GDM1 (cell line): ENCODE measurements at places on chromosomes 1 and 21.

DNA sequence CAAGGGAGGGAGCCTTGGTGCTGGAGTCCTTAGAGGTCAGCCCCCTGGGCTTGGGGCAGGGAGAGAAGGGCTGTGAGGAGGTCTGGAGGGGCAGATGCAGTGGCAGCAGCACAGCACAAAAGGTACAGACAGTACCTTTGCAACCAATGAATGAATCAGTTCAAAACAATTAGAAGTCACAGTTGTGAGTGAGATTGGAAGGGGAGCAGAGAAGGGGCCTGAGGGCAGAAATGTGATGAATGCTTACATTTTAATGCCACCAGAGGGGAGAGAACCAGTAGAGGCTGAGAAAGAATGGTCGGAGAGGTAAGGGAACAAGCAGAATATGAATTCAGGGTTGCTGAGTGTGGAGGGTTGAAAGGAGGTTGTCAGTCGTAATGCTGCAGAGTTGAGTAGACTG, 24.2 kb downstream of the CAMTA1 start:
- no peak for DNase-seq

- DNase-seq = no peak
These were observed 89.3 kb downstream of the CDC14A start for GRCh38 chr1:100441651-100442050.

GRCh38 chr1:11157394-11157793, 31.8 kb upstream of the ANGPTL7 start:
- DNase-seq = no peak

GRCh38 chr1:55204997-55205396, 10.2 kb downstream of the USP24 start:
- DNase-seq = no peak

- no peak for DNase-seq
These were observed 50.7 kb downstream of the MRPL37 start for GRCh38 chr1:54250670-54251069.

DNA sequence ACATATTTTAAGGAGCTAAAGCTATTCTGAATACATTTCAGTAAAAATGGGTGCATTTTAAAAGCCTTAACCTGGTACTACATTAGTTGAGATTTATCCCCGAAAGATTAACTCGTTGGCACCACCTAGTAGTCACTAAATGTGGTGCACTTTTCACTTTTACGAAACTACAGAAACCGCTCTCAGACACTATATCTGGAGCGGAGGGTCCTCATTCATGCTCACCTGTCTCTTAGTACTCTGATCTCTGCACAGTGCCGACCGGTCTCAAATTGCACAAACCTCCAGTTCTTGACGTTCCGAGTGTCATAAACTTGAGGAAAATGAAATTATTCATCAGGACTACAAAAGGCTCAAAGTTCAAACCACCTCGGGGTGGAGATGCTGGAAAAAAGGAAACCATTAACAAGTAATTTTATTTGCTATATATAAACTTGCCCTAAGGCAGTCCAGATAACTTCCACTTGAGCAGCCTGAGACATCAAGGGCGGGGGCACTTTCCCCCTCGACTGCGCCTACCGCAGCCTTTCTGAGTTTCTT, 722 bp downstream of the LZIC start:
- DNase-seq = no peak

DNA sequence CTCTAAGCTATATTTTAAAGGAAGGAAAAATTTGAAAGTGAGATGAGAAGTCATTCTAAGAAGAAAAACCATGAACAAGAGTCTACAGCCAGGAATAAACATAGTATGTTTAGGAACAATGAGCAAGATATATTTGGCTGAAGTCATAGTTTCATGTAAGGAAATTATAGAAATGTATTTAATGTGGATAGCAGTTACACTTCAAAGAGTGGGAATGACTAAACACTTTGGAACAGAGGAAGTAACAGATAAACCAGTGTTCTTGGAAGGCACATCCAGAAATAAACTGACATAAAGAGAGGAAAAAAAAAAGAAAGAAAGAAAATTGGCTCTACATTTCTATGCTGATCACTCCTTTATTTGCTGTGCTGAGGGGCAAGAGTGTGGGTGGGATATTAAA, 18.0 kb downstream of the C8A start:
- no peak for DNase-seq

DNA sequence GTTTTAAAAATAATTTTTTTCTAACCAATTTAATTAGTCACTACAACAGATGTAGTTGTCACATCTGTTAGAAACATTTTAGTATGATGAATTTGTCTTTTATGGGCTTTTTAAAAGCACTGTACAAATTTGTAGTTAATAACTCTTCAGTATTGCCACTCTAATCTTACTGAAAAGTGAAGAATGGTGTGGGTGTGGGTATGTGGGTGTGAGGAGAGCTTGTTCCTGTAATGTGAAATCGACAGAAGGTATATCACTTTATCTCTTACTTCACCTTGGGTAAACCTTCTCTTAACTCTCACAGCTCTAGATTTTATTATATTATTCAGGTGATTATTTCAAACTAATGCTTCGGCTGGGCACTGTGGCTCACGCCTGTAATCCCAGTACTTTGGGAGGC, 42.5 kb downstream of the TMEM200B start:
- DNase-seq = no peak
